A172 (cell line): ENCODE measurements at places on chromosomes 11 and 22. TPM values are rescaled to one million over a fixed set of nuclear protein-coding genes. Genes with fewer than 3 reads are reported as not detected.

SOX6 gene
- not detected in 2 replicates for total RNA-seq

CTSW gene
- total RNA-seq: 0.79 and 1.8 TPM in 2 replicates

DNA sequence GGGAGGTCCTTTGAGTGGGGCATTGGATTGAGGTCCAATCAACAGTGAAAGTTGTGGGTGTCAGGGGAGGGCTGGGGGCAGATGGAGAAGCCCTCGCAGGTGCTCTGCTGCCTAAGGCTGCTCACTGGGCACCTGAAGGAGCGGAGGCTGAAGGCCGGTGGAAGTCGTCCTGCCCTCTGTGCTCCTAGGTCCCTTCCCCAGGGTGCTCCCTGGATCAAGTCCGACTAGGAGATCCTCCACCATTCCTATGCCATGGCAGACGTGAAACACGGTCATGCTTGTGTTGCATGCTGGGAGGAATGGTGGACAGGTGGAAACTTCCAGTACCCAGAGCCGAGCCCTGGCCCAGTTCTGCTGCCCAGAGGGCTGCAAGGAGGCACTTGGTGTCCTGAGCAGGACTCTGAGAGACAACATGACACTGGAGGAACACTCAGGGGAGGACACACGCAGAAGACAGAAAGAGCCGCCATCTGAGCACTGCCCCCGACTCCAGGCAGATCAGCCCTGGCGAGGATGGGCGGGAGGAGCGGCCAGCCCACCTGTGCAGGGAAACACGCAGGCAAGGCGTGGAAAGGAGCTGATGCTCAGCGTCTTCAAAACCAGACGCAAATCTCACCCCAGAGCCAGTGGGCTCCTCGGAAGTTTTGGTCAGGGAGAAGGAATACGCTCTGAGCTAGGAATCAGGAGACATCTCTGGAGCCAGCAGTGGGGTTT, 786.8 kb downstream of the BRD1 start:
- no peak for DNase-seq

DNA sequence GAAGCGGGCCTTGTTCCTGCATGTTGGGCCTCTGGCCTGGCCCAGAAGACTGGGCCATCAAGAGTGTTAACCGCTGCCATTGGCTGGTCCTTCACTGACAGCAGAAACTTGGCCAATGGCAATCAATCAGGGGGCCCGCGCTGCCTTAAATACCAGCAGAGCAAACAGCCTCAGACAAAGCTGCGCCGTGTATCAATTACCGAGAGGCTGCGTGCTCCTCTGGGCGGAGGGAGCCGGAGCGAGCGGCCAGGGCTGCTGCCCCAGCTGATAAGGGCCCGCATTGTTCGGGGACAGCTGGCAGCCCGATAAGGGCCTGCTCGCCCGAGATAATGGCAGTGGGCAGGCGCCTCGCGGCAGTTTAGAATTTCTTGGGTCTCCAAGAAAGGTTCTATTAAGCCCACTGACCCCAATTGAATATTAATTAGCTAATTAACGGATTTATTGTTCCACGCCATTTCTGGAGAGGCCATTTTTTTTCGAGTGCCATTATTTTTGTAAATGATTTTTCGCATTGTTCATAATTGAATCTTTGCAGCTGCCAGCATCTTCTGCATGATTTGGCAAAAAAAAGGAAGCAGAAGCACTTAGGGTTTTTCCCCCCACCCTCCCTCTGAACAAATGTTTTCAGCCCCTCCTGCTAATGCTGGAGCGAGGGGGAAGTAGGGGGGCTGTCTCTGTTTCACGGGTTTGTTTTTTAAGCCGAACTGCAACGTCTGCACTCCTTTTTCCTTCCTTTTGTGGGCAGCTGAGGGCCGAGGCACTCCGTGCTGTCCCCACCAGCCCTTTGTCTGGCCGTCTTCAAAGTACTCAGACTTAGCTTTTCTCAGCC, 37.6 kb upstream of the RIC3 start:
- no peak for DNase-seq

- no peak for DNase-seq
Measured at GRCh38 chr11:8776209-8776608, 93.6 kb downstream of the RPL27A start.

GRCh38 chr11:32110795-32111194, 19.9 kb downstream of the RCN1 start:
- DNase-seq: no peak

DNA sequence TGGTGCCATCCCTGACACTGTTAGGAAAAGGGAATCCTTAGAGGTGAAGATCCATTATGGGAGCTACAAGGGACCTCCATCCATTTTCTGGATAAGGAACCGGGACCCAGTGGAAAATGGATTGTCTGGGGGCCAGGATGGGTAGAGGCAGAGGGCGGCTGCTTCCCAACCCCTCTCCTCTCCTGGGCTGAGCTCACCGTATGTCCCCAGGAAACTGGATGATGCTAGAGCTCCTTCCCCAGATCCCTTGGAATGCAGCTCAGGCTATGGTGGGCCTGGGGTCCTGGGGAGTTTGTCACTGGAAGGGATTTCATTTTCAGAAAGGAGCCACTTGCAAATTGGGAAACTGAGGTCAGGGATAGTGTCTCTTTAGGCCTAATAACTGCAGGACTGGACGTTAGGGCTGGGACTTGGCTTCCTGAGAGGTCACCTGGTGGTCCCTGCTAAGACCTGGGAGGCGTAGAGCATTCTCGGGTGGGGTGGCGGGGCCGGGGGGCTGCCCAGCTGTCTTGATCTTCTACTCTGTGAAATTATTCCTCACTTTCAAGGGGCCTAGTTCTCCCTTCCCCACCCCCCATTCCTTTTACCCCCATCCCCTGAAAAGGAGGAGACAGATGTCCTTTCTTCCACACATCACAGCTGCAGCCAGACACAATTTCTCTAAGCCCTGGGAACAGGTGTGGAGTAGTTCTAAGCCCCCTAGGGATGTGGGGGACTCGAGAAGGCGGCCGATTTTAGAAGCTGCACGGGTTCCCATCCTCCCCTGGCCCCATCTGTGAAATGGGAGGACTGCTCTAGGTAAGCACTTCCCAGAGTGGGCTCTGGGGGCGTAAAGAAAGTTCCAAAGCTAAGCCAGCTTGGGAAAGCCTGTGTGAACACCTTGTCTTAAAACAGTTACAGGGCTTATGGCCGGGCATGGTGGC, 99.8 kb downstream of the PKNOX2 start:
- no peak for DNase-seq
